Activated naive CD4-positive, alpha-beta T cell treated with anti-CD3 and anti-CD28 coated beads for 36 hours (primary cell): ENCODE measurements at places on chromosomes 5 and 9. TPM values are rescaled to one million over a fixed set of nuclear protein-coding genes. Genes with fewer than 3 reads are reported as not detected.

DNA sequence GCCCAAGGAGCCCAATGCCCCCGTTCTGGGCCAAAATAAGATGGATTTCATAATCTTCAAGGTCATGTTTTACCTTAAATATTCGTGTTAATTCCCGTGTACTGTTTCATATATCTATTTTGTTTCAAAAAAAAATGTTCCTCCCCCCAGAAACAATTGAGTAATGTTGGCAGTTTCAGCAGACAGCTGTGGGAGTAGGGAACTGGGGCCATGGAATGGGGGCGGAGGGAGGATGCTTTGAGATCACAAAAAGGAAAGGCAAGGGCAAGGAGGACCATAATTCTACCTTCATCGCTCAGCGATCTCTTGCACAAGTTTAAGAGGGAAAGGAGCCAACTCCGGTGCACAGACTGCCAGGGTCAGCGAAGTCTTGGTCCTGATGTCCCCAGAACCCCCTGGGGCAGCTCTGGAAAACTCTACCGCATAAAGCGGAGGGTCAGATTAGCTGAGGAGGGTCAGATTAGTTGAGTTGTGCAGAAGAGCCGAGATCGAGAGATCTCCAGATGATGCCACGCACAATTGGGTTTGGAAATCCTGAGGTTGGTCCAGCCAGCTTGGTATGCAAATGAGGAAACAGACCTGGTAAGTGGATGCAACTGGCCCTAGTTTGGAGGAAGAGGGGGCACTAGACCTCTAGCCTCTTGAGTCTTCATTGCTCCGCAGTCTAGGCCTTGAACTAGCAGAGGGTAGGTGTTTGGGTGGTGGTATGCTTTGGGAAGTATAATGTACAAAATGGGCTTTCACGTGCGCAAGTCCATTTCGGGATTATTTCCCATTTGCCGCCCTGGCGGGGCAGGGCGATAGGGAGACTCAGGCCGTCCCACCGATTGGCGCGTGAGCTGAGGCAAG is 24.0 kb downstream of the CDKN2A start:
- DNase-seq: no peak

Gene INSL4
- not detected for total RNA-seq

DNA sequence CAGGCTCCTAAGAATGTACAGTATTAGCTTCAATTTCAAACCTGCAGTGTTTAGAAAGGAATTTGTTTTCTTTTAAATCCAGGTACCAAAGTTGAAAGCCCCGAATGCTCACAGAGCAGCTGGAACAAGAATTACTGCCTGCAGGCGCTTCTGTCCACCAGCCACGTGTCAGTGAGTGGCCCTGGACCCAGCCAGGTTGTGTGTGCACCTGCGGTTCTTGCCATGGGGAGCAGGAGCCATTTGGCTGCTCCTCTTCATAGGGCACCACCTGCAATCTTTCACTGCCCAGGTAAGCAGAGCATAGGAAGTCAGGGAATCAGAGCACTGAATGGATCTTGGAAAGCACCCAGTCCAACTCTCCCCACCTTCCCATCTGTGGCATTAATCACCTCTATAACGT is 79.5 kb upstream of the PIP5K1B start:
- DNase-seq: no peak

Gene GPSM1
- total RNA-seq: 9.0 TPM

Gene BTNL8
- not detected for total RNA-seq

DNA sequence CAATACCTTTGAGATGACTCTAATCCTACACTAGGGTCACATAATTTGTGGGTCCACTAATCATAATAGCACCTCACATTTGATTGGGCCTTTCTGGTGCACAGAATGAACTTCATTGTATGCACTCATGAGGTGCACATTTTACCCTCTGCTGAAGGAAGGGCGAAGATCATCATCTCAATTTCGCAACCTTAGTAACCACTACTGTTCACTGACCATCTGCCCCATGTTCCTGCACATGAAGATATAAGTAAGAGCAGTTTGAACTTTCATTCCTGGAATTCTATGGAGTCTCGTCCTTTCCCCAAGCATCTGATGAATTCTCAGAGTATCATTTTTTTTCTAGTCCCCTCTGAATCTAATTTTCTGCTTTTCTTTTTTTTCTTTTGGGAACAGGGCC is 21.2 kb downstream of the GAS1 start:
- DNase-seq: no peak

GRCh38 chr9:137278061-137278701 is 655 bp downstream of the TOR4A start:
- DNase-seq: no peak

GRCh38 chr5:156043351-156043750 is 283.6 kb upstream of the SGCD start:
- no peak for DNase-seq

DNA sequence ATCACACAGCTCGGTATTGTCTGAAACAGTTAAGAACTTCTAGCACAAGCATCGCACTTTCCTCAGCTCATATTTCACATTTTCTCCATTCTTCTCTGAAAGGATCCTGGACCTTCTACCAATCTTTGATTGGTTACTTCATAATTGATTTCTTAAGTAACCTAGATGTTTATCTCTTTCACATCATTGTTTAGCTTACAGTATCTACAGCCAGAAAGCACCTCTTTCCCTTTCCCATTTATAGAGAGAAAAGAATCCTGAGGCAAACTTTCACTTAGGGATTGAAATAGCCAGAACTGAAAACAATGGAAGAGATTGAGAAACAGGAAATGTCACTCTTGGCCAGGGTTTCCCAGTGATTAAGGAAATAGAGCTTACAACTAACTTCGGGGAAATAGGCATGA is 2.5 kb downstream of the IL33 start:
- DNase-seq: no peak

Gene NOXA1
- 1.0 TPM for total RNA-seq

Gene SLC44A1
- 18.6 TPM for total RNA-seq

DNA sequence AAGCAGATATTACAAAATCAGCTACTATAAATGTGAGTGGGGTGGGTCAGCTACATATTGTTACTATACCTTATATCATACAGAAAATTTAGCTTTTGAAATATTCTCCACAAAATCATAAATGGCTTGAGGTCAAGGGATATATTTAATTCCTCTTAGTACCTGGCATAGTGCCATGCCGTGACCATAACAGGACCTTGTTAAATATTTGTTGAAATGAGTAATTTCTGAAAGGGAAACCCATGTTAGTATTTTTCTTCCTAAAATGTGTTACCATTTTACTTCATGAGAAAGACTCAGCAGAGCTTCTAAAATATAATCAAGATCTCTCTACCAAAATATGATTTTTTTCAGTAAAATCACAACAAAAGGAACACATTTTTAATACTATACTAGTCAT is 14.8 kb downstream of the ATP10B start:
- no peak for DNase-seq

GRCh38 chr5:169886033-169886432 is 94.3 kb downstream of the INSYN2B start:
- DNase-seq: no peak

- DNase-seq: no peak
These were observed 260.5 kb downstream of the GADD45G start for GRCh38 chr9:89865357-89865756.

GRCh38 chr9:26657958-26658357 is 234.6 kb downstream of the CAAP1 start:
- DNase-seq: no peak

Gene GABRA6
- not detected for total RNA-seq

DNA sequence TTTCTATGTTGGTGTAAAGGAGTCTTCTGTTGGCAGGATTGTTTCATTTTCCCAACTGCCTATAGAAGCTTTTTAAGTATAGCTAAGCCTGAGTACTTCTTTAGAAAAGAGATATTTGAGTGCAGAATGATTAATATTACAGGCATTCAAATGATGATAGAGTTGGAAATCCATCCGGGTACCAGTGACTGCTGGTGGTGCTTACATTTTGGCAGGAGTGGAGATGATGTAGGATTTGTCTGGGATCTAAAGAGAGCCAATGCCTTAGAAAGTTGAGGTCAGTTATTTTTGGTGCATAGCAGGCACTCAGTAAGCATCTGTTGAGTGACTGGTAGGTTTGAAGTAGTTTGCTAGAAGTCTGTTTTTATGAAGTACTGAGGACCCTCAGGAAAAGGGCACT is 433.5 kb downstream of the DMAC1 start:
- no peak for DNase-seq

GRCh38 chr5:147140558-147140957 is 94.3 kb upstream of the STK32A start:
- DNase-seq: no peak

DNA sequence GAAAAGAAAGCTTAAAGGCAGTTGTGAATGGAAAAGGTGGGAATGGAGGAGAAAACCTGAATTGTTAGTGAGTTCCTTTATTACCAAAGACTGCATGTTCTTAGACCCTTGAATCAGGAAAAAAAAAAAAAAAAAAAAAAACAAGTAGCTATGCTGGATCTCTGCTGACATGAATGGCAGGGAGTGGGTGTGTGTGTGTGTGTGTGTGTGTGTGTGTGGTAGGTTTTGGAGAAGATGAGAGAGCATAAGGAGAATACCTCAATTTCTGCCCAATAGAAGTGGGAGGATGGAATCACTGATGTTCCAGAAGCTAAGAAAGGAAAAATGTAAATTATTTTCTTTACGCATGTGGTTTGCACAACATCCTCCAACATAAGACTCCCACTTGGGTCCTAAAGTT is 25.5 kb upstream of the NR4A3 start:
- DNase-seq: no peak

- no peak for DNase-seq
These were observed 18.0 kb upstream of the CRB2 start for GRCh38 chr9:123337971-123338370.

DNA sequence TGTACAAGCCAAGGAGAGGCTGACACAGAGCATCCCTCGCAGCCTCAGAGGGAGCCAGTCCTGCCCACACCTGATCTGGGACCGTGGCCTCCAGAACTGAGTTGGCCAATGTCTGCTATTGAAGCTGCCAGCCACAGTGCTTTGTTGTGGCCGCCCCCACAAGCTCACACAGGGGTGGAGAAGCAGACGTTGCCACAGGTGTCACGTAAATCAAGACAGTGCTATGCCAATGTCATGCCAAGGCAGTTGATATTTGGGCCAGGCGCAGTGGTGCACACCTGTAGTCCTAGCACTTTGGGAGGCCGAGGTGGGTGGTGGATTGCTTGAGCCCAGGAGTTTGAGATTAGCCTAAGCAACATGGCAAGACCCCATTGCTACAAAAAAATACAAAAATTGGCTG is 17.3 kb upstream of the TERT start:
- DNase-seq: no peak

Gene FGF18
- not detected for total RNA-seq

DNA sequence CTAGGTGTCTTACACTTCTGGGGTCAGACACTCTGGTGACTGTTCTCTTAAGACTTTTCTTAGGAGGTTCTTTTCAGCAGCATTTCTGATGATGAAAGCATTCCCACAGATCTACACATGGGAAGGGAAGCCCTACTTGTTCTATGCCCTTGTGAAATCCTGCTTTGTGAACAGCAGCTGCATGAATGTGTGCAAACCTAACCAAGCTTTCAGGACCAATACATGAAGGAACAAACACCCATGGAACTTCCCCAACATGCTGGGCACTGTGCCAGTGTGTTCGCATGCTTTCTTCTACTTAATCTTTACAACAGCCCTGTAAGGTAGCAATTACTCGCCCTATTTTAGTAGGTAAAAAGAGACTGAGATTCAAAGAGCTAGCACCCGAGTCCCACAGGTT is 439.9 kb upstream of the KLF4 start:
- DNase-seq: no peak

Gene AJM1
- 1.7 TPM for total RNA-seq

DNA sequence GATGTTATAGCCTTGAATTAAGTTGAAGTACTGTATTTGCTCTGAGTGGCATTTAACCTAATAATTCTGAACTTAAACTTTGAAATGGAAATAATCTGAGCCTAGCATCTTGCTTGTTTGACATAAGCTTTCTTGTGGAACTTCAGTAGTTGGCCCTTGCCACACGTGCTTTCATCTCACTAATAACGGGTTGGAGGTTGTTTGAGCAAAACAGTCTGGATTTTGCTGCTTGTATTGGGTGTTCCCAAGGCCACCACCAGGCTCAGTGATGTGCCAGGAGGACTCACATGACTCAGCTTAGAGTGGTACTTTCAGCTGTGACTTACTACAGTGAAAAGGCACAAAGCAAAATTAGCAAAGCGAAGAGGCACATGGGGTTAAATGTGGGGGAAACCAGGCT is 35.7 kb downstream of the SECISBP2 start:
- no peak for DNase-seq
